ENCODE measurements at places on chromosomes 1 and 21.

DNA sequence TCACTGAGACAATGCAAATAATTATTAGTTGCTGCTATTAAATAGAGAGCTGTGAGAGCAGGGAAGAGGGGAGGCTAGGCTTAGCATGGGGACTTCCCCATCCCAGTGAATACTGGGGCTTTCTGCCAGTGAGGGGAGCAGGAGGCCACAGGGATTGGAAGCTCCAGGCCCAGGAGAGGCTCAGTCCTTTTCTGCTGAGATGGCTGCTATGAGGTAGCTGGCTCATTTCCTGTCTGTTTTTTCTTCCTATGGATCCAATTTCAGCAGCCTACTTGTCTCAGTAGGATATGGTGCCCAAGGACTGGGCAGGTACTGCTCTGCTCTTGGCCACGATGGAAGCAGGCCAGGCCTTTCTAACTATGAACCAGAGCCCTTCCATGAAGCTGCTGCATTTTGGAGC lies 10.0 kb downstream of the STMN1 start:
- DNase-seq: no peak

GRCh38 chr1:14980621-14981218 lies 172.8 kb upstream of the TMEM51 start:
- no peak for DNase-seq

DNA sequence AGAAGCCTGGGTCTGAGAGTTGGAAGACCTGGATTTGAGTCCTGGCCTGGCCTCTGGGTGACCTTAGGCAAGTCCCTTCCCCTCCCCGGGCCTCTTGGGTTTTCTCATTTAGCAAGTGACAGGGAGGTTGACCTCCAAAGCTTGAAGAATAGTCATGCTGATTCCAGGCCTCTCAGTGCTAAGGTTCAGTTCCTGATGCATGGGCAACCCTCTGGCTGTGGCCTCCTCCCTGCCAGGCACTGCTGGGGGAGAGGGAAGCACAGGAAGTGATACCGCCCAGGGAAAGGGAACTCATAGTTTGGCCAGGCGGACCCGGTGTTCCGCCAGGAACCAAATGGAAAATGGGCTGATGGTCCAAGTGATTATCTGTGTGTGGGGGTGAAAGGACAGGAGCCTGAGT lies 23.6 kb upstream of the WASF2 start:
- DNase-seq: no peak

GRCh38 chr1:41213341-41213740 lies 28.8 kb downstream of the SCMH1 start:
- no peak for DNase-seq

DNA sequence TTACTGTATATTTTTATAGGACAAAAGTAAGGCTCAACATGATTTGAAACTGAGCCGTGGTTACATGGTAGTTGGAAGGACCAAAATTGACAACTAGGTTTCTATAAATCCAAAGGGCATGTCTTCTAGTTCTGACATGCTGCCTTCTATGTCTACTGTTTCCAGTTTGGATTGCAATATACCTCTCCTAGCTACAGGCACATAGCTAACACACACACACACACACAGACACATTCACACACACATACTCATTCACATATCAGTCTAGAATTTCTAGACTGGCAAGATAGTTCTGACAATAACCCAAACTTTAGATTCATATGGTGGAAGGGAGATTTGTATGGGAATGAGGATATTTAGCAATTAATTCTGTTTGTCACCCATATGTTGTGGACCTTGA lies 544.8 kb upstream of the CAMK1G start:
- no peak for DNase-seq

GRCh38 chr1:236623371-236624166 lies 19.3 kb upstream of the HEATR1 start:
- no peak for DNase-seq

DNA sequence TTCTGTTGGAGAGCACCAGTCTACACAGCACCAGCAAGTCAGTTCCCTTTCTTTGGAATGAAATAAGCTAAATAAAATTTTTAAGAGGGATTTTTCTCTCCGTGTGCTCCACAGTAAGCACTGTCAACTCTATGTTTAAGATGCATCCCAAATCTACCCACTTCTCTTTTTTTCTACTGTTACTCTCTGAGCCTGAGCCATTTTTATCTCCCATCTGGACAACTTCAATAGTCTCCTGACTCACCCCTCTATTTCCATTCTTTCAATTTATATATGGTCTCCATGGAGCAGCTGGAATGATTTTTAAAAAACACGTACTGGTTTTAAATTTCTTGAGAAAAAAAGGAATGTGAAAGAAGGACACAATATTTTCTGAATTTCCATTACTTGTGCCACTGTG lies 24.7 kb upstream of the CCT8 start:
- DNase-seq: no peak

DNA sequence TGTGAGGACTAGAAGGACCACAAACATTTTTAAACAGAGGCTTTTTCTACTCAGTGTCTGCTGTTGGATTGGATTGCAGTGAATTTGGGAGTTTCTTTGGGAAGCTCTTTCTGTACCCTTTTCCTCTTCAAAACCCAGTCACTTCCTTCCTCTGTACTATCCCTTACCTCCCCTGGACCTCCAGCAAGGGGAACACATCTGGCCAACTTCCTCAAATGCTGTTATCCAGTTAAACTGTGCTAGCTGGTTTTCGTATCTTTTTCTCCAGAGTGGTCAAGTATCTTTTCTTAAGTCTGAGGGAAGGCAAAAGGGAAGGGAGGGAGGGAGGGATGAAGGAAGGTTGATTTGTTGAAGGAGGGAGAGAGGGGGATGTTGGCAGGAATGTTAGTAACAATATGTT lies 99.2 kb upstream of the TNR start:
- DNase-seq: no peak

DNA sequence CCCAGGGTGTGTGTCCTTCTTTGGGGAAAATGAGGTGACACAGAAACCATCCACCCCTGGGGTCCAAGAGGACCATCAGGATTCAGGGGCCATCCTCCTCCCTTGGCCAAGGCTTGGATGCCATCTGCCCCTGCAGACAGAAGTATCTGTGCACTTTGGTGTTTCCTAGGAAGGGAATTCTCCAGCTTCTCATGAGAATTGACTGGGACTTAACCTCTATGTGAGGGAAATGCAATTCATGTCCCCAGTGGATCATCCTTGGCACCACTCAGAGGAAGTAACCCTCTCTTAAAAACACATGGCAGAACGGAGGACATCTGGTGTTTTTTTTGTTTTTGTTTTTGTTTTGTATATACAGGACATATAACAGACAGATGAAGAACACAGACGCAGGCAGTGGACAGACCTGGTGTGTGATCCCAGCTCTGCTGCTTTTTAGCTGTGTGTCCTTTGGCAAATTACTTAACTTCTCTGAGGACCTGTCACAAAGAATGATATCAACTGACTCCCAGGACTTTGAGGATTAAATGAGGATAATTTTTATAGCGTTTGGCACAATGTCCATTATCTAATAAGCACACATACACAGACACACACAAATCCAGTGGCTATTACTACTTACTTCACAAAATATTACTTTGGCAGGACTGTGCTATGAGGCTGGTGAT lies 3.8 kb downstream of the TNN start:
- DNase-seq: no peak

- no peak for DNase-seq
These were observed 32.7 kb downstream of the ADSS2 start for GRCh38 chr1:244419024-244419423.

GRCh38 chr21:43345746-43346409 lies 81.1 kb downstream of the SIK1 start:
- no peak for DNase-seq

DNA sequence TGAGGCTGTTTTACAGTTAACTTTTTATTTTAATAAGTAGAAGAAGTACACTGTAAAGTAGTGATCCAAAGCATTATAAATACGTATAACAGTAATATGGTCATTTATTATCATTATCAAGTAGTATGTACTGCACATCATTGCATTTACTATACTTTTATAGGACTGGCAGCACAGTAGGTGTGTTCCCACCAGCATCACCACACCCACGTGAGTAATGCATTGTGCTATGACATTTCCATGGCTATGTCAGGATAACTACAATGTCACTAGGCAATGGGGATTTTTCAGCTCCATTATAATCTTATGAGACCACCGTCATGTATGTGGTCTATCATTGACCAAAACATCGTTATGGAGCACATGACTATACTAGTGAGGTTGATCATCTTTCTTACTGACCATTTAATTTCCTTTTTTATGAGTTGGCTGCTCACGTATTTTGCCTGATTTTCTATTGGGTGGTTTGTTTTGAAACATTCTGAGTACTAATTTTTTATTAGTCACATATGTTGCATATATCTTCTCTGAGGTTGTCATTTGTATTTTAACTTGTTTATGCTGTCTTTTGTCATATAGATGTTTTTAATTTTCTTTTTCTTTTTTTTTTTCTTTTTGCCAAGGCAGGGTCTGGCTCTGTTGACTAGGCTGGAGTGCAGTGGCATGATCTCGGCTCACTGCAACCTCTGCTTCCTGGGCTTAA lies 25.3 kb upstream of the SHCBP1L start:
- no peak for DNase-seq

DNA sequence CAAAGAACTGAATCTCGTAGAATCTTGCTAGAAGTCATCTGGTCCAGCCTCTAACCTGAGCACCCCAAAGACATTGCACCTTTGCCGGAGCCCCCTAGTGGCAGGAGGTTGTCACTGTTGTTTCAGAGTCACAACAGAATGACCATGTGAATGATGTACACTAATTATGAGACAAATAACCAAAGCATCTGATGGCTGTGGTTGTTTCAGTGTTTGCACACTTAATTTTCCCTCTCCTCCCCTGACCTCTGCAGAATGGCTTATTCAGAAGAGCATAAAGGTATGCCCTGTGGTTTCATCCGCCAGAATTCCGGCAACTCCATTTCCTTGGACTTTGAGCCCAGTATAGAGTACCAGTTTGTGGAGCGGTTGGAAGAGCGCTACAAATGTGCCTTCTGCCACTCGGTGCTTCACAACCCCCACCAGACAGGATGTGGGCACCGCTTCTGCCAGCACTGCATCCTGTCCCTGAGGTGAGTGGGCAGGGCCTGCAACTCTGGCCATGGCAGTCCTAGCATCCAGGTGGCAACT lies 26.4 kb downstream of the TRAF5 start:
- DNase-seq: peak; percentile 44

- no peak for DNase-seq
These were observed 12.4 kb downstream of the PSEN2 start for GRCh38 chr1:226882631-226883409.

DNA sequence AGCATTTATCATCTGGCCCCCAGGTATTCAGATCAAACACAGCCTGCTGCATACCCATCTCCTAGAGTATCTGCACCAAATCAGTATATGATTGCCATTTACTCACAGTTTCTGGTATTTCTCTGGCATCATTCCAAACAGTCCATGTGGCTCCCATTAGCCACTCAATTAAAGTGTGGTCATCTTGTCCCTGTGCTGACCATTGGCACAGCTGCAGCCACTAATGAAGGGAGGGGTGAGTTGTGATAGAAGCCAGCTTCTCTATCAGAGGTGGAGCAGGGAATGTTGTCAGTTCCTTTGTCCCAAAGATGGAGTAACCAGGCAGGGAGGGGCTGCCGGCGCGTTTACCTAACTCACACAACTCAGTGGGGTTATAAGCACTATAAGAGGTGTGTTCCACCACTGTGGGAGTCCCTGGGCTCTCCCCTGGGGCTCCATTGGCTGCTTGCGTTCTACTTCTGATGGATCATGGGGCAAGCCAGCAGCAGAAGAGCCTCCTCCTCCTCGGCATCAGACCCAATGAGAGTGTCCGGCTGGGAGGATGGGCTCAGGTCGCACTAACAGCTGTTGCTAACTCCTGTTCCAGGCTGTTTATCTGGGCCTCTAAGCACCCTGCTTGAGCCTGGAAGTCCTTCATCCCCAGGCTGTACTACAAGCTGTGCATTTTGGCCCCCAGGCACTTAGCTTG lies 108.6 kb downstream of the GDAP2 start:
- no peak for DNase-seq

- DNase-seq: peak; percentile 63
These were observed 13.7 kb upstream of the E2F2 start for GRCh38 chr1:23544444-23545389.

GRCh38 chr1:55775007-55775406 lies 559.8 kb upstream of the USP24 start:
- no peak for DNase-seq

GRCh38 chr1:245160741-245161400 lies 6.1 kb downstream of the KIF26B start:
- DNase-seq: no peak

DNA sequence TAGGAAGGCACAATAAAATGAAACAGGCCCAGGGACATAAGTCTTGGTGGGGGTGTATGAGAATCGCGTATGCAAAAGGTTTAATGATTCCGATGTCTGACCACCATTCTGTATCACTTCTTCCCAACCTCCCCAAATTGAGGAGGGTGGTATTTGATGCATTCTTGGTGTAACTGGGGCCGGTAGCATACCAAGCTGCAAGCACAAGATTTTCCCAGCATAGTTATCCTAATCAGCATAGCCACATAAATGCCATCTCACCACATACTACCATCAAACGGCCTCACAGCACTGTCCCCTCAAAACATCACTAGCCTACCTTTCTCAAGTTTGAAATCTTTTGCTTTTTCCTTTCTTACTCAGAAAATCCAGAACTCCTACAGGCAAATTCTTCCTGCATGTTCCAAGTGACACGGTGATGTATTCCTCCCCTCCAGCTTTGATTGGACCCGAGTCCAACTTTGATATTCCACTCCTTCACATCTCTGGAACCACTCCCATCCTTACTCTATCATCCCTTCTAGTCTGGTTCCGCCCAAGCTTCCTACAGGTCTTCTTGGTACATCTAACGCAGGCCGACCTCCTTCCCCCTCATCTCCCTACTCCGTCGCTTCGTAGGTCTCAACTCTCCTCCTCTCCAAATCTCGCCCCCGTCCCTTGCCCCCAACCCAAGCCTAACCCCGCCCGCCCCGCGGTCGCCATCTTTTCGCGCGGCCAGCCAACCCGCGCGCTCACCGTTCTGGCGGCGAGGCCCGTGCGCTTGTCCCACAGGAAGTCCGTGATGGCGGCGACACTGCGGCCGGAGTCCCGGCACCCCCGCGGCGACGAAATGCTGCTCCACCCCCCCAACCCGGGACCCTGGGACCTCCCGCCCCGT lies 600 bp downstream of the CLK2 start:
- DNase-seq: no peak

GRCh38 chr1:244160455-244161235 lies 109.6 kb downstream of the ZBTB18 start:
- DNase-seq: no peak

GRCh38 chr1:203167026-203167912 lies 8.4 kb downstream of the MYBPH start:
- no peak for DNase-seq

DNA sequence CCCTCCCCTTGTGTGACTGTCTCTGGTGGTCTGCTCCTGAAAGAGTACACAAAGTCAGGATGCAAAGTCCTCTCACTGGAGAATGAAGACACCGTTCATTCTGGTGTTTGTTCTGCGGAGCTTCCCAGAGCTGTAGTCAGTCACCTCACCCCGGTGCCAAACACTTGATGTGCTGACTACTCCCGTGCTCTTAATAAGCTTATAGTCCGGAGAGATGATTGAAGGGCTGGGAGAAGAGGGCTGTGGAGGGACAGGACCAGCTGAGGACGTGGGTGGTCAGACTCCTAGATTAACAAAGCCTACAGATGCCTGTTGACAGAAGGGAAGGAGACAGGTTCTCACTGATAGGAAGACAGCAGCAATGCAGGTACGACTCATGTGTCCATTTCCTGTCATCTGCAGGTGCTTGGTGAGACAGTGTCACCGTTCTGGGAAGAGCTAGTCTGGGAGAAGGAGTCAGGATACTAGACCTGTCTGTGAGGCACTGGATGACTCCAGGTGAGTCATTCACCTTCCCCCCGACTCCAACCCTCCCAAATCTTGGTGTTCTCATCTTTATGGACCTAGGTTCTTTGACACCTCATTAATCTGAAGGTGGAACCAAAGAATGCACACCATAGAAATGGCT lies 40.4 kb upstream of the LRRN2 start:
- DNase-seq: no peak
